ENCODE measurements at places on chromosomes 5 and 9.

GRCh38 chr5:78757269-78758053 lies 108.9 kb upstream of the LHFPL2 start:
- DNase-seq: no peak

GRCh38 chr5:172769616-172770373 lies 1.2 kb downstream of the DUSP1 start:
- no peak for DNase-seq

DNA sequence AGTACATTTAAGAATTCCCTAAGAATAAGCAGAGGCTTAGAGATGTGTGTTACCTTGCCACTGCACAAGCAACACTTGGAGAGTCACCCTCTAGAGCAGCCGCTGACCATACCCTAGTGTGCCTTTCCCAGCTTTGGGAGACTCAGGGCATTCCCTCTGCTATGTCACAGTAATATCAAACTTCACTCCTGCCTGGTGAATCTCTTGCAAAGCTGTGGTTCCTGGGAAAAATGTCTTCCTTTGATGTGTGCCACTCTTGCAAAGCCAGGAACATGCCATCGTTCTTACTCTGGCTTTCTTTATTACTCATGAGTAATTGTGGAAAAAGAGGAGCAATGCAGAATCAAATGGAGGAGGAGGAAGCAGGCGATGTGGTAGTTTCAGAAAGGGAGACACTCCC lies 173.2 kb downstream of the CCDC192 start:
- no peak for DNase-seq

DNA sequence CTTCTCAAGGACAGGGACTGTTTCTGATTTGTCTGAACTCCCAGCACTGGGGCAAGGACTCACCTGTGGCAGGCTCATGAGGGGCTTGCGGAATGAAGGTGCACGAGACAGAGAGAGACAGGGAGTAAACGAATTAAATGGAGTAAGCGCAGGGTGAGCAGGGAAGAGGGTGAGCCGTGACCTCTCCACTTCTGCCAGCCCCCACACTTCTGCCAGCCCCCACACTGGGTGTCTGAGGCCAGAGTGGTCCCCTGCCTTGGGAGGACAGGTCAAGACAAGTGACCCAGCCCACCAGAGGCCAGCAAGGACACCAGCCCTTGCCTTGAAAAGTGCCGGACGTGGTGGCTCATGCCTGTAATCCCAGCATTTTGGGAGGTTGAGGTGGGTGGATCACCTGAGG lies 37.2 kb downstream of the DAB2IP start:
- DNase-seq: no peak

GRCh38 chr5:80184235-80185023 lies 71.4 kb downstream of the SERINC5 start:
- DNase-seq: no peak

DNA sequence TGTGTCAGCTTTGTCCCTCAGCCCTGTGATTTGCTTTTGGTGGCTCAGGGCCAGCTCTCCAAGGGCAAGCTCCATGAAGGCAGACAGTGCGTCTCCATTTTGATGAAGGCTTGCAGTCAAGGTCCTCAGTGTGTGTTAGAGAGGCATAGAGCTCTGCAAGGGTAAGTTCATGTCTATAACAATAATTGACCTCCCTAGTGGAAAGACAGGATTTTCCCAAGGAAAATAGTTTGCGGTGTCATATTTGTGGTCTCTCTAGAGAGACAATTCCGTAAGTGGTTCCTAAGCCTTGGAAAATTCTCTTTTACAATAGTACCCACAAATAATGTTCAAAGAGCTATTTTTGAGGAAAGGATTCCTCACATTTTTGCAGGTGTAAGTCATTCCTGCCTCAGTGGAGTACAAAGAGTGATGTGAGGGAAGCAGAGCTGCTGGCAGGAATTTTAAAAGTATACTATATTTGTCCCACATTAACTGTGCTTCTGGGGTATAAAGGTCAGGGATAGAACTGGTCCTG lies 40.2 kb downstream of the SLC1A3 start:
- no peak for DNase-seq

GRCh38 chr5:124825250-124825982 lies 79.0 kb upstream of the ZNF608 start:
- DNase-seq: no peak

GRCh38 chr5:153573326-153574033 lies 83.0 kb downstream of the GRIA1 start:
- DNase-seq: no peak

- DNase-seq: no peak
Observed at GRCh38 chr9:135075234-135076142, 12.0 kb upstream of the OLFM1 start.

DNA sequence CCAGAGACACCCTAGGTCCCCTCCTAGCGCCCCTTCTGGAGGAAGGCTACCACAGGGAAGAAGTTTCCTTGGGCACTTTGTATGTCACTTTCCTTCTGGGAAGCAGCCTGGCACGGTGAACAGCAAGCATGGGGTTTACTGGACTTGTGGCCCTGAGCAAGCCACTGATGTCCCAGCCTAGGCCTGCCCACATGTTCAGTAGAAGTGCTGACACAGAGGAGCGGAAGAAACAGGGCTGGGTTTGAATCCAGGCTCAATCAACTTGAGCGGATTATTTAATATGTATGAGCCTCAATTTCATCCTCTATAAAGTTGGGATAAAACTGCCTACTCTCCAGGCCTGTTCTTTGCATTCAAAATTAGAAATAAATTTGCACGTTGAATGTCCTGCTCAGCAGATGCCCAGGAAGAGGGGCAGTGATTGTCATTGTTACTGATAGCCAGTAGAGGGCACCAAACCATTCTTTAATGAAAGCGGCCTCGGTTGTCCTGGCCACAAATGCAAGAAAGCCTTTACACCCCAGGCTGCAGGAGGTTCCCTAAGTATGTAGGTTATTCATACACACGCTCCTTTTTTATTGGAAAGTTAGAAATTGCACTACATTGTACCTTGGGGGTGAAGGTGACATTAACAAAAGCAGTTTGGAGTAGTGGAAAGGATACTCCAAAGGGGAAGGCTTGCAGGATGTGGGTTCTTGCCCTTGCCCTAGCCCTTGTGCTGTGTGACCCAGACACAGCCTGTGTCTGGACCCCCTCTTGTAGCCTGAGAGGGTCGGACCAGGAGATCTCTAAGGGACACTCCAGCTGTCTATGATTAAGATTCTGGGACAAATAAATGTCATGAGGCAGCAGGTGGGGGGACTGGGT lies 13.4 kb upstream of the XPA start:
- no peak for DNase-seq

- no peak for DNase-seq
Observed at GRCh38 chr5:10056228-10056760, 193.4 kb downstream of the ATPSCKMT start.

GRCh38 chr9:12461763-12462460 lies 231.3 kb upstream of the TYRP1 start:
- no peak for DNase-seq

- DNase-seq: no peak
Observed at GRCh38 chr9:135471791-135472640, 7.6 kb upstream of the PPP1R26 start.

GRCh38 chr9:88596376-88596775 lies 61.4 kb downstream of the NXNL2 start:
- DNase-seq: no peak

- DNase-seq: no peak
Observed at GRCh38 chr5:124692324-124692723, 54.1 kb downstream of the ZNF608 start.

GRCh38 chr9:109914280-109915027 lies 134.5 kb downstream of the PALM2AKAP2 start:
- DNase-seq: no peak

DNA sequence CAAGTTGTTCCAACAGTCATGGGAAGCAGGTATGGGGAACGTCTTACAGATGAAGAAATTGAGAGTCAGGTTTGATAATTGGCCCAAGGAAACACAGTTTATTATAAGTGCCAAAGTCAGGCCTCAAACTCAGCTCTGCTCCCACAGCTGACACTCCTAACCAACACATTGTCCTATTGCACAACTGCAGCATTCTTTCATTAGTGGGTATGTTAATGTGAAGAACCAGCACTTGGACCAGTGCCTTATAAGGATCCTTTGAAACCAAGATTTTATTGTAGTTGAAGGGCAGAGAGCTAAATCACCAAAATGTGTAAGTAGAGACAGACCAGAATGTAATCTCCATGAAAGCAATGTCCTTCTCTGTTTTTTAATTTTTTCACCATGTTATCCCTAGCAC lies 56.1 kb downstream of the GRIA1 start:
- DNase-seq: no peak

All from stimulated activated CD8-positive, alpha-beta memory T cell treated with anti-CD3 and anti-CD28 coated beads, Interleukin-7, amount 100 ng/mL, for 4 hours (primary cell).